ENCODE measurements at places on chromosomes 12 and 14.

DNA sequence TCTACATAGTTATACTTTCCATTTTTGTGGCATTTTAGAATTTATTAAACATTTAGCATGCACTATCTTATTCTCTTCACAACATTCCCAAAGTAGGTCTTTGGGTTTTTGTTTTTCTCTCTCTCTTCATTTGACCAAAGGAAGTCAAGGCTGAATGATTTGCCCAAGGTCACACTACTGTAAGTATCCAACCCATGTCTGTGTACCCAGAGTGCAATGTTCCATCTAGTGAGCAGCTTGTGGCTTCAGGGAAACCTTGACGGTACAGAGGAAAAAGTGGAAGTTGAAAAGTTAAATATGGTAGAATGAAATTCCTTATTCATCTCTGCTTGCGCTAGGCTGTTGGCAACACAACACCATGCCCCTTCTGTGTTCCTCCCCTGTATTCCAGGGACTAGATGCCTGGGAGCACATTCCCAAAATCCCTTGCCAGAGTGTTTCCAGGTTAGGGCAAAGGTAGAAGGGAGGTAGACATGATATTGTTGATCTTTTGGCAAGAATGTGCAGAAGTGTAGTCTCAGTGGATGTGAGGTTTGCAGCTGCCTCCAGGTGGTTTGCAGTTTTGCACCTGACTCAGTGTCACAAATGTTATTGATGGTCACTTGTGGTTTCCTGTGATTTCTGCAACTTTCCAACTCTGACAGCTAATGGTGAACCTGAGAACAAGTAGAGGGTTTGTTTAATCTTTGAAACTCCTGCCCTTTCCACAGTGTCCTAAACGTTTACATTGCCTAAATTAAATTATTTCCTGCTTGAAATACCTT lies 196.7 kb downstream of the RMST start:
- DNase-seq = no peak

- peak; percentile 73 for DNase-seq
Measured at GRCh38 chr12:64083285-64084210, 138.5 kb downstream of the KICS2 start.

GRCh38 chr14:37595809-37596621 lies 586 bp downstream of the TTC6 start:
- DNase-seq = peak; percentile 72

GRCh38 chr12:25083211-25083610 lies 111.7 kb downstream of the DNAI7 start:
- no peak for DNase-seq

DNA sequence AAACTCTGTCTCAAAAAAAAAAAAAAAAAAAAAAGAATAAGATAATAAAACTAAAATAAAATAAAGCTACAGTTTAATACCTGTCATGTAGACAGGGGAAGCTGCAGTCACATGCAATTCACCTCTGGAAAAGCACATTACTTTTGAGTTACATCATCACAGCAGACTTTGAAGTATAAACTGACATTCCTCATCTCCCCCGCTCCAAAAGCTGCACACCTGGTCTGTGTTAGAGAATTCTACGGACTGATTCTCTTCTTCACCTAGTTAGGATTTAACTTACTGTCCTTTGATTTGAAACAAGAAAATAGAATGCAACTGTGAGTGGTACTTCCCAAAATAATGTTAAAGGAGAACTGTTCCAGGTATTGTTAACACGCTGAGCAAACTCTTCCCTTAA lies 25.1 kb downstream of the SPPL3 start:
- DNase-seq = no peak

GRCh38 chr14:32576088-32576795 lies 247.1 kb downstream of the AKAP6 start:
- no peak for DNase-seq

DNA sequence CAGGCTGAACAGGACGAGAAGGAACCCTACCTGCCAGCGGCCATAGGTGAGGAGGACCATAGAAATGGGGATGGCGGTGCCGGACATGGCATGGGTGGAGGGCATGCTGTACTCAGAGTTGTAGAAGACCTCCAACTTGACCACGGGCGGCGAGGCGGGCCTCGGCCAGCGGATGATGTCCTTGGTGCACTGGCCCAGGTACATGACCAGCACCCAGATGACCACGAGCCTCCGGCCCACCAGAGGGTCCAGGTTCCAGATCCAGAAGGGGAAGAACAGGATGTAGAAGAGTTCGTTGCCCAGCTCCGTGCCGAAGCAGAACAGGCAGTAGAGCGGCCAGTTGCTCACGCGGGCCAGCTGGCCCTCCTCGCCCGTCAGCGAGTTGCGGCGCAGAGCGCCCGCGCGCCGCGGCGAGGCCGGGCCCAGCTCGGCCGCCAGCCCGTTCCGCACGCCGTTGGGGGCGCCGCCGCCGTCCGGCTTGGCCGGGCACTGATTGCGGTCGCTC lies 582 bp downstream of the SGPP1 start:
- DNase-seq = no peak

GRCh38 chr14:67735336-67736147 lies 33.9 kb downstream of the RDH12 start:
- DNase-seq = no peak

- no peak for DNase-seq
Measured at GRCh38 chr12:81083906-81084513, 6.1 kb downstream of the ACSS3 start.

- no peak for DNase-seq
Measured at GRCh38 chr14:43539210-43539609, 967.9 kb downstream of the FSCB start.

DNA sequence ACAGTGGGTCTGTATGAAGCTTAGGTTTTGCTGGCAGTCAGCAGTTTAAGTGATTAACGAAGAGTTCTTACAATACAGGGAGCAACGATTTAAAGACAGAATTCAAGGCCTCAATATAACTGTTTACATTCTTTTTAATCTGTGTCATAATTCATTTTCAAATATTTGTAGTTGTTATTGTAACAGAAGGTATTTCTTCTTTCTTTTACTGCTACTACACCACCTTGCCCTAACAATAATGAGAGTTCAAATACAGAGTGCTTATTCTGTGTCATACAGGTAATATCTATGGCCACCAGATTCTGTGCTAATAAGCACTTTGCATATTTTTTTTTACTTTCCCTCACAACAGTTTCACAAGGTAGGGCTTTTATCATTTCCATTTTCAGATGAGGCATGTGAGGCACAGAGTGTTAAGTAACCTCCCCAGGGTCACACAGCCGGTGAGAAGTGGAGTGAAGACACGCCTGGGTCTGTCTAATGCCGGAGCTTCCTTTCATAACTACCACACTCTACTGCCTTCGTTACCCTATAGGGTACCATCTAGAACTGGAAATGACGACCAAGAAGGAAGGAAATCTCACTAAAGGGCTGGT lies 81.9 kb downstream of the PELI2 start:
- no peak for DNase-seq

- no peak for DNase-seq
Measured at GRCh38 chr14:74670726-74671411, 42.0 kb downstream of the AREL1 start.

DNA sequence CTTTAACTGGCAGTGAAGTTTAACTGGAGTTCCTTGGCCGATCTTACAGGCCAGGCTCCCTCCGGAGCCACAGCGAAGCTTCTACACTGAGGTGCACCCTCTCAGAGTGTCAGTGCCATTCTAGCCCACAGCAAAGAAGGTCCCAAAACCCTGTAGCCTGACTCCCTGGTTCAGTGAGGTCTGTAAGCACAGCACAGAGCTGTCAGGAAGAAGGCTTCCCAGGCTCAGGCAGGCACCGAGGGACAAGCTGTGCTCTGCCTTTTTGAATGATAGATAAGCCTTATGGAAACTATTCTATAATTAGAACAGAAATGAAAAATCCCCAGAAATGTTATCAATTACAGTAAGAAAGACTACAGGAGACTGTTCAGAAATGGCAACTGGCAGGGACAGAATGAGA lies 40.2 kb downstream of the MOK start:
- DNase-seq = no peak

GRCh38 chr14:96501217-96501739 lies 904 bp upstream of the PAPOLA start:
- DNase-seq = no peak

DNA sequence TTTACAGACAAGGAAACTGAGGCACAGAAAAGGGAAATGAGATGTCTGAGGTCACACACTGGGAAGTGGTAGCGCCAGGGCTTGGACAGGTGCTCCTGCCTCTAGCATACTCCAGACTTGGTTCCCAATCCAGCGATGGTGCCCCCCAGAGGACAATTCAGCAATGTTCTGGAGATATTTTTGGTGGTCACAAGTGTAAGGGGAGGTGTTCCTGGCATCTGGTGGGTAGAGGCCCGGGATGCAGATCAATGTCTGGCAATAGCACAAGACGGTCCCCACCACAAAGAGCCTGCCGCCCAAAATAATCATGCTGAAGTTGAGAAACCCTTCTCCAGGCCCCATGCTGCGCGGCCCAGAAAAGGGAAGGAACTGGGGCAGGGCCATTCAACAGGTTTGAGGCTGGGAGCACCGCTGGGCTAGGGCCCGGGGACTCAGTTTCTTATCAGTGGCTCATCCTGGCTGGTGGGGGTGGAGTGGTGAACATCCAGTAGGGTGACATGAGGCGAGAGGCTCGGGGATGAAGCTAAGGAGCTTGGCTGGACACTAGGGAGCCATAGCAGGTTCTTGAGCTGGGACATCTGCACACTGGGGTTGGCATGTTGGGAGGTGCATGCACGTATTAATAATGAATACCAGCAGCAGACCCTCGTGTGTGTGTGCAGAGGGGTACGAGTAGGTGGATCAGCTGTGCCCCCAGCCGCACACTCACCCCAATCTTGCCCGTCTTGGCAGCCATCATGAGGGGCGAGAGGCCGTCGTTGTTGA lies 35.1 kb downstream of the TRPV4 start:
- DNase-seq = no peak

- DNase-seq = no peak
Measured at GRCh38 chr12:4190366-4191063, 83.0 kb upstream of the CCND2 start.

- DNase-seq = no peak
Measured at GRCh38 chr14:50821510-50822464, 9.2 kb downstream of the NIN start.

GRCh38 chr14:93962701-93963601 lies 13.4 kb downstream of the ASB2 start:
- DNase-seq = no peak

DNA sequence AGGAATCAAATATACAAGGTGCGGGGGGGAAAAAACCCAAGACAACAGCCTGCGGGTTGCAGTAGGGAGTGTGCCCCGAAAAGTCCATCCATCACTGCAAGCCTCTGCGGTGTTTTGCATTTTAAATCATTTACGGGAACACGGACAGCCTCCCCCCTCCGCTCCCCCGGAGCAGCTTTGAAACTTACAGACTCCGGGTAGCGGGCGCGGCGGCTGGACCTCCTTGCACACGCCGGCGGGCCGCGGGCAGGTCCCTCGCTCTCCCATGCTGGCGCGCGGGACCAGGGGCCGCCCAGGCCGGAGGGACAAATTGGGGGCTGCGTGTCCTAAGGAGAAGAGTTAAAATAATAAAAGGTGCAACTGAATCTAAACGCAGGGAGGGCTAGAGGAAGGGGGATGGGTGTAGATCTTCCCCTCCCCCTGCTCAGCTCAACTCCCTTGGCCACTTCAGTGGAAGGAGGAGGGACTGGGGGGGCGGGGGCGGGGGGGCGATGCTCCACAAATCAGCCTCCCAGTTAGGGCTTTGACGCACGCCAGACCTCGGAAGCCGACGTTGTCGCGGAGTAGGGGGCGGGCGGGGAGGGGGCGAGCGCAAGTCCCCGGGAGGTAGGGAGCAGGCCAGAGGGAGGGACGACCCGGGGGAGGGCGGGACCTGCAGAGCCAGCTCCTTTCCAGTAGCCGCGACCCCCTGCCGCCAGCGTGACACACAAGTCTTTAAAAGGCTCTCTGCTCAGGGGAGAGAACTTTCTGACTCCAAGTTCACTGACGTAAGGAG lies at the start of gene KCNJ8:
Gene KCNJ8 (minus strand): TSS at position 349 of the 775 bp plus-strand sequence. CDS start 1,090 bp downstream, outside the sequence.
- DNase-seq = peak; percentile 80

DNA sequence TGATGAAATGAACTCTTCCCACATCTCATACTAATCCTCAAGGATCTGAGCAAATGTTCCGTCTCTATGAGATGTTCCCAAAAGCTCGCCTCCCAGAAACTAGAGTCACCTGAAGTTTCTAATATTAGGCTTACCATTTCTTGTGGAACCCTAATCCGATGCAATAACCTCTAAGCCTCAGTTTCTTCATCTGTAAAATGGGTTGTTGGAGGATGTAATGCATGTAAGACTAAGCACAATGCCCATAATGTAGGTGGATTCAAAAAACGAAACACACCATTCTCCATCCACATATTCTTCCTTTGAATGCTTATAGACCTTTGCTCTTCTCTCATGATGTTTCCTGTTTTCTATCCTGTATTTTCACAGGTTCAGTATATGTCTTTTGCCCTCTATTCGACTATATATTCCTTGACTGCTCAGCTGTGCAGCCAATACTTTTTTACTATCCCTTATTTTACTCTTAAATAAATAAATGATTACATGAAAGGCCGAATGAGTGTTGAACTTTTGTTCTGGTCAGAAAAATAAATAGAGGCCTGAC lies 307.3 kb upstream of the G2E3 start:
- no peak for DNase-seq

- no peak for DNase-seq
Measured at GRCh38 chr14:41663473-41663850, 56.8 kb downstream of the LRFN5 start.

GRCh38 chr14:24316597-24316950 lies 5.3 kb downstream of the LTB4R start:
- DNase-seq = no peak

GRCh38 chr14:88063811-88064210 lies 58.9 kb downstream of the GPR65 start:
- no peak for DNase-seq

DNA sequence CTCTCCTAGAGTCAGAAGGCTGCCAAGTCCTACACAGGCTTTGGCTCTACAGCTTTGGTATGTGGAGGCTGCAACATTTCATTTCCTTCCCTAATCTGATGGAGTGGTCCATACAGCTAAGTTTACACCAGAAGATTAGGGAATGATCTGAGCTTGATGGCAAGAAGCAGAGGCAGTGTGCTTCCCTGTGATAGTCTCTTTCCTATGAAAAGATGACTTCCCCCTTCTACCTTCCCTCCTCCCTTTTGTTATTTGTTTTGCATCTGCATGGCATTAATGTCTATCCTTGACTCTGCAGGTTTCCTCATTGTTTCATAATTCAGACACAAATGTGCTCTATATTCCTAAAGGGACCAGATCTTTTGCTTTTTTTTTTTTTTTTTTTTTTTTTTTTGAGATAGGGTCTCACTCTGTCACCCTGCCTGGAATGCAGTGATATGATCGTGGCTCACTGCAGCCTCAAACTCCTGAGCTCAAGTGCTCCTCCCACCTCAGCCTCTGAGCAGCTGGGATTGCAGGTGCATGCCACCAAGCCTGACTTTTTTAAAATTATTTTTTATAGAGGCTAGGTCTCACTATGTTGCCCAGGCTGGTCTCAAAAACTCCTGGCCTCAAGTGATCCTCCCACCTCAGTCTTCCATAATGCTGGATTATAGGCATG lies 76.3 kb downstream of the GRIP1 start:
- DNase-seq = no peak

All from left forelimb (tissue), 1 donor.